Head of caudate nucleus (tissue), 42 donors: ENCODE measurements at places on chromosomes 4 and X.

DNA sequence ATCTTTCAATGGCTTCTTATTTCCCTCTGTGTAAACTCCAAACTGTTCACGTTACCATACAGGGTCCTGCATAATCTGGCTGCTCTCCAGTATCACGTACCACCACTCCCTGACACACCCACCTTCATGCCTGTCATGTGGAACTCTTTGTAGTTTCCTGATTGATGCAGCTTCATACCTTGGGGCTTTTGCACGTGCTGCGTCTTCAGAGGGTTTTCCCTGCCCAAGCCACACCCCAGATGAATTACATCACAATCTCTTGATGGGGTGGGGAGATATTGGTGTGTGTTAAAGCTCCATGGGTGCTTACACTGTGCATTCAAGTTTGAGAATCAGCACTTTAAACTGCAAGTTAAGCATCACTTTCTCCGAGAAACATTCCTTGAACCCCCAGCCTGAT lies 101.9 kb downstream of the CT47B1 start:
- DNase-seq = no peak

GRCh38 chr4:4225915-4226605 lies 669 bp downstream of the OTOP1 start:
- no peak for DNase-seq

- DNase-seq = no peak
Measured at GRCh38 chr4:126851391-126851790, 781.4 kb upstream of the INTU start.

DNA sequence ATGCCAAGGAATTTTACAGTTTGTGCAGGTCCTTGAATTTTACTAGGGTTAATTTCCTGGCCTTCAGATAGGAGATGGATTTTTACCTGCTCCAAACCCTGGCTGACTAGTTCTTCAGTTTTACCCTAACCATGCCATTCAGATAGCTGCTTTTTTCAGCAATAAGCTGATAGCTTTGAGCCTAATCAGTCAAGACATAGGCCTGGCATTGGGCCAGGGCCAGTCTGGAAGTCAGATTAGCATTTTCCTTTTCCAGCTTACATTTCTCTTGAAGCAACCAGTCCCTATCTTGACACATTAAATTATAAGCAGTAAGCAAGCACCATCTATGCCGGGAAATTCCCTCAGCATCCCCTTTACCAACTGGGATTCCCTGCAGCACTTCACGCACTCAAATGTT lies 177.1 kb downstream of the ADGRA3 start:
- no peak for DNase-seq

DNA sequence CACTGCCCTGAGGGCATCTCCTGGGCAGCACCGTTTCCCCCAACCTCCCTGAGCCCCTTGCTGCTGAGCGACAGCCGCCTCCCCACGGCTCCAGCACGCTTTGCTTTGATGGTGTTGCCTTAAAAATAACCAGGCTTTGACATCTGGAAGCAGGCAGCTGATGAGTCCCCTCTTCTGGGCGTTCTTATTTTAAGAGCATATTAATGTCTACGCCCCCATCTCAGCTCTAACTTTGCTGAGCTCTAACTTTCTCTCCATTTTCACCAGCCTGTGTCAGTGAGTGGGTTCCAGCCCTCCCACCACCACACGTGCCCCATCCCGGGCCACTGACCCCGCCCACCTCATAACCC lies 70.2 kb downstream of the ADRA2C start:
- no peak for DNase-seq

GRCh38 chr4:113556382-113557134 lies 205.0 kb downstream of the CAMK2D start:
- no peak for DNase-seq

DNA sequence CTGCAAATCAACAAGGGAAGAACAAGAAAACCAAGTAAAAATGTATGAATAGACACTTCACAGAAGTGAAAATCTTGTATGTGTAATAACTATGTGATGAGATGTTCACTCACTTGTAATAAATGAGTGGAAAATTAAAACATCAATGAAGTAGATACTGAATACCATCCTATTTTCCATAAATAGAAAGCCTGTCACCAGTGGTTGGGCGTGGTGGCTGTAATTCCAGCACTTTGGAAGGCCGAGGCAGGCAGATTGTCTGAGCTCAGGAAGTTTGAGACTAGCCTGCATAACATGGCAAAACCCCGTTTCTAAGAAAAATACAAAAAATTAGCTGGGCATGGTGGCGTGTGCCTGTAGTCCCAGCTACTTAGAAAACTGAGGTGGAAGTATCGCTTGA lies 53.5 kb upstream of the SOD3 start:
- no peak for DNase-seq

- no peak for DNase-seq
Measured at GRCh38 chr4:73438048-73438447, 2.0 kb downstream of the AFP start.

GRCh38 chr4:39846120-39846519 lies 131.6 kb downstream of the PDS5A start:
- DNase-seq = no peak

GRCh38 chr4:143700416-143701352 lies at the start of gene FREM3:
TSS of gene FREM3 (minus strand) at chr4:143700675. CDS start at chr4:143700675, 0 bp downstream.
- no peak for DNase-seq

- no peak for DNase-seq
Measured at GRCh38 chr4:4492161-4492847, 49.5 kb downstream of the STX18 start.

DNA sequence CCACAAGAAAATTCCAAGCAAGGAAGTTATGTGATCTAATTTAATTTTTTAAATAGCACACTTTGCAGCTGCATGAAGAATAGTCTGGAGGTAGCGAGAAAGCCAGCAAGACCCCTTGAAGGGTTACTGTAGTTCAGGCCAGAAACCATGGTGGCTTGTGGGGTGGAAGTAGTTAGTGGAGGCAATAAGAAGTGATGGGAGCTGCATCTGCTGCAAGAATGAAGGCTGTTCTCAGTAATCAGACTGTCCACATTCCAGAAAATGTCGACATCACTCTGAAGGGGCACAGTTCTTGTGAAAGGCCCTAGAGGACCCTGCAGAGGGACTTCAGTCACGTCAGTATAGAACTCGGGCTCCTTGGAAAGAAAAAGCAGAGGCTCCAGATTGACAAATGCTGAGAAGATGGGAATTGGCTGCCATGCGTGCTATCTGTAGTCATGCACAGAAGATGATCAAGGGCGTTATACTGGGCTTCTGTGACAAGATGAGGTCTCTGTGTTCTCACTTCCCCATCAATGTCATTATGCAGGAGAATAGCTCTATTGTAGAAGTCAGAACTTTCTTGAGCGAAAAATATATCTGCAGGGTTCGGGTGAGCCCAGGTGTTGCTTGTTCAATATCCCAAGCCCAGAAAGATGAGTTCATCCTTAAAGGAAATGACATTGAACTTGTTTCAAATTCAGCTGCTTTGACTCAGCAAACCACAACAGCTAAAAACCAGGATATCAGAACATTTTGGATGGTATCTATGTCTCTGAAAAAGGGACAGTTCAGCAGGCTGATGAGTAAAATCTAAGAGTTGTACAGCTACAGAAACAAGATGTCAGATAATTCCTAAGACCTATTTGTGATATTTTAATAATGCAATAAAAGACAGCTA lies 254.2 kb downstream of the CBR4 start:
- no peak for DNase-seq

GRCh38 chr4:74456056-74456744 lies 11.3 kb downstream of the AREG start:
- no peak for DNase-seq

- DNase-seq = no peak
Measured at GRCh38 chr4:1417522-1418390, 11.5 kb upstream of the NKX1-1 start.

DNA sequence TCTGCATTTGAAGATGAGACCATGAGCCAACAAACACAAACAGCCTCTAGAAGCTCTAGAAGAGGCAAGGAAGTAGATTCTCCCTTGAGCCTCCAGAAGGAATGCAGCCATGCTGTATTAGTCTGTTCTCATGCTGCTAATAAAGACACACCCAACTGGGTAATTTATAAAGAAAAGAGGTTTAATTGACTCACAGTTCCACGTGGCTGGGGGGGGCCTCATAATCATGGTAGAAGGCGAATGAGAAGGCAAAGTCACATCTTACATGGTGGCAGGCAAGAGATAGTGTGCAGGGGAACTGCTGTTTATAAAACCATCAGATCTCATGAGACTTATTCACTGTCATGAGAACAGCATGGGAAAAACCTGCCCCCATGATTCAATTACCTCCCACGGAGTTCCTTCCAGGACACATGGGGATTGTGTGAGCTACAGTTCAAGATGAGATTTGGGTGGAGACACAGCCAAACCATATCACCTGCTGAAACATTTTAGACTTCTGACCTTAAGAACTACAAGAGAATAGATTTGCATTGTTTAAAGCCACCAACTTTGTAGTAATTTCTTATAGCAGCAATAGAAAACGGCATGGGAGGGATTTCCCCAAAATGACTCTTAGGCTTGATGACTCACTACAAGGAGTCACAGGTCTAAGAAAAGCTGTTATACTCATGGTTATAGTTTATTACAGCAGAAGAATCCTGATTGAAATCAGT lies 284.4 kb upstream of the SFRP2 start:
- peak; percentile 24 for DNase-seq

GRCh38 chr4:36208893-36209473 lies 35.3 kb downstream of the ARAP2 start:
- DNase-seq = no peak

DNA sequence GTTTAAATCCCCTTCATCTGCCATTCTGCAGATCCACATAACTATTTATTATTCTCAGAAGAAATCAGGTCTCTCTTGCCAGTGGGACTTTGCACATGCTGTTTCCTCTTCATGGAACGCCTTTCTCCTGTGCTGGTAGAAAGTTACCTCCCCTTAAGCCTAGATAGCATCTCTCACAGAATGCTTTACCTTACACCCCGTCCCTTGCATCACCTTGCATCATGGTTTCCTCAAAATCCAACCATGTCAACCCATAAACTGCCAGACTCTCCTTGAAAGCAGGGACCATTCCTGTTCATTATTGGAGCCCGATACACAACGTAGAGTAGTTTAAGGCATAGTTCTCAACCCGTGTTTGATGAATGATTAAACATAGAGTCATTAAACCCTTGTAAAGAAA lies 396.2 kb upstream of the F9 start:
- no peak for DNase-seq

- no peak for DNase-seq
Measured at GRCh38 chr4:40275065-40275730, 59.9 kb upstream of the CHRNA9 start.

DNA sequence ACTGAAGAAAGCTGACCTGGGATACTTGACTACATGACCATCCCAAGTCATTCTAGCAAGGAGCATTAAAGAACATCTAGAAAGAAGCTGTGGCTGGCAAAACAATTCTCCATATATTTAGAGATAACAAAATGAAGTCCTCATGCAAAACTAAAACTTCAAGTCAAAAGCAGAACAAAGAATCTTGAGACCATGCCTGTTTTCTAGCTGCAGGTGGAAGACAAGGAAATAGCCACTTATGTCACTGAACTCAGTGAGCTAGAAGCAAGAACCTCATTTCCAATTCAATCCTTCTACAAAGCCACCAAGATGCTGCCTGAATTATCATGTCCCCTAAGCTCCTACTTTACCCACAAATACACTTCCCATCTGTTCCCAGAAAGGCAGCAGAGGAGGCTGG lies 13.8 kb downstream of the USP46 start:
- DNase-seq = no peak

- DNase-seq = no peak
Measured at GRCh38 chrX:13013363-13014110, 30.9 kb downstream of the FAM9C start.

- no peak for DNase-seq
Measured at GRCh38 chr4:19381068-19381467, 870.6 kb upstream of the SLIT2 start.

GRCh38 chr4:125321709-125322365 lies 7.1 kb downstream of the FAT4 start:
- DNase-seq = no peak

- no peak for DNase-seq
Measured at GRCh38 chr4:78747475-78747922, 28.7 kb upstream of the BMP2K start.

DNA sequence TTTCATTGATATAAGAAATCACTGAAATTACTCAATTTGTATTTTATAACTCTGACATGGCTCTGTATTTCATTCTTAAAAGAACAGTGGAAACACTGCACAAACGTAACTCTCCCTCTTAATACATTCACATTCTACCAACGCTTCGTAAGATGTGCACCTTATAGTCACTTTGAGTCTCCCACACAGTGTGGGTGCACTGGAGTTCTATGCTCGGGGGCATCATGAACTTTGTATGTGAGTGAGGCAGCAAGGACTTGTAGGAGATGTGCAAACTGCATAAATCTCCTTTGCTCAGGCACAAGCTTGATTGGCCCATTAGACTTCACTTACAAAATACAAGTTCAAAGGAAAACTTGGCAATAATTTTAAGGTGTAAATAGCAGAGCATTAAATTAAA lies 2385.0 kb upstream of the TENM3 start:
- no peak for DNase-seq

DNA sequence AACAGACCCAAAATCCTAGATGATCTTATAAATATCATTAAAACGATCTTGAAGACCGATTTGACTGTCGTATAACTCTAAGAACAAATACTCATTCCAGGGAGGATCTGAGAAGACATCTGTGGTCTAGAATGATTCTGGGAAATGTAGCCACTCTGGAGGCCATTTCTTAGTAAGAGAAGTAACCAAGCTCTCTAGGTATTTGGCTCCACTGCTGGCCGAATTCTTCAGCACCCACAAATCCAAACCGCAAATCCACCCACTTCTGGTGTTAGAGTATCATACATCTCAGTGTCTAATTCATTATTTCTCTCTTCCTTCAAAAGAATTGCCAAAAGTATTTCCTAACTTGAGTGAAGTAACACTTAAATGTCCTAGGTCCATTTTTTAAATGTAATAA lies 23.9 kb downstream of the KLHL5 start:
- DNase-seq = no peak

DNA sequence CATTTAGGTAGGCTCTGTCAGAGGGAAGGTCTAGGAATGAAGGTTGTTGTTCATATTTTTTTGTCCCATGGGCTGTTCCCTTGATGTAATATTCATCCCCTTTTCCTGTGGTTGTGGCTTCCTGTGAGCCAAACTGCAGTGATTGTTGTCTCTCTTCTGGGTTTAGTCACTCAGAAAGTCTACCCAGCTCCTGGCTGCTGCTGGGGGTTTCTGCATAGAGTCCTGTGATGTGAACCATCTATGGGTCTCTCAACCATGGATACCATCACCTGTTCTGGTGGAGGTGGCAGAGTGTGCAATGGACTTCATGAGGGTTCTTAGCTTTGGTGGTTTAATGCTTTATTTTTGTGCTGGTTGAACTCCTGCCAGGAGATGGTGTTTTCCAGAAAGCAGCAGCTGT lies 122.8 kb downstream of the ZC4H2 start:
- DNase-seq = no peak

GRCh38 chrX:138982365-138982764 lies 270.8 kb upstream of the FGF13 start:
- no peak for DNase-seq

DNA sequence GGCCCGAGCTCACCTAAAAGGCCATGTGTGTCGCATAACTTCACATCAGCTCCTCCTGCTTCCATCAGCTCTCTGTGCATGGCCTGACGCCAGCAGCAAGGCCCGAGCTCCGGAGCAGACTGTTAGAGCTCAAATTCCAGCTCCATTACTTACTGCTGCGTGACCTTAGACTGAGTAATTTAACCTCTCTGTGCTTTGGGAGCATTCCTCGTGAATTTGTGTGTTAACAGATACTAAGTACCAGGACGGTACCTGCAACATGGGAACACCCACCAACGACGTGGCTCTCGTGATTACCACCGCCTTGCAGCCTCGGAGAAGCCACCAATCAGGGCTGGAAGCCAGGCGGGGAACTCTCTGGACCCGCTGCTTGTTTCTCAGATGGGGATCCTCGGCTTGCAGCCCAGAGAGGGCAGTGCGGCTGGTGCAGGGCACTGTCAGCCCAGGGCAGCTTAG lies 12.9 kb downstream of the LETM1 start:
- DNase-seq = no peak
